ENCODE measurements at places on chromosomes 3 and 15. TPM values are rescaled to one million over a fixed set of nuclear protein-coding genes. Genes with fewer than 3 reads are reported as not detected.

- no peak for DNase-seq
Observed at GRCh38 chr3:101077361-101078011, 84.3 kb upstream of the ABI3BP start.

DNA sequence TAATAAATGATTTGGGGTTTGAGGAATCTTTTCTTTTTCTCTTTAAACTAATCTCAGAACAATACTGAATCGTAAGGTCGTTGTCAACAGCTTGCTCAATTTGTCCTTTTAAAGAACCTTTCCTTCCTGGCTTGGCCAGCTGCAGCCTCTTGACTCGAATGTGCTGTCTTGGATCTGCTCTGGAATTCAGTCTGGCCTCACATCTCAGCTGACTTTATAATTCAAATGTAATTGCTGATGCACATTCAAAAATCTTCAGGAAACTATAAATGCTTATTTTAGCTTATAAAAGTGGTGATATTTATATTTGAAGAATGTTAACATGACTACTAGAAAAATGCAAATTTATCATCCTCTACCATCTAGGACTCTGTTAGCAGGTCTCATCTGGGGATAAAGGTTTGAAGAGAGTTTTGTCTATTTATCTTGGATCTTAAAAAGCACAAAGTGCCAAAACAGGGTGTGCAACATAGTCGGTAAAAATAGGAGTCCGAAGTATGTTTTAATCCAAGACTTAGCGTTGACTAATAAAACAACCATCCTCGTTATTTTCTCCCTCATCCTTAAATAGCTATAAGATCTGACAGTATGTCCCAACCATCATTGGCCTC lies 1035.2 kb downstream of the MCTP2 start:
- DNase-seq, result peak; percentile 48

- DNase-seq, result no peak
Observed at GRCh38 chr3:136891934-136892855, 30.2 kb downstream of the NCK1 start.

DNA sequence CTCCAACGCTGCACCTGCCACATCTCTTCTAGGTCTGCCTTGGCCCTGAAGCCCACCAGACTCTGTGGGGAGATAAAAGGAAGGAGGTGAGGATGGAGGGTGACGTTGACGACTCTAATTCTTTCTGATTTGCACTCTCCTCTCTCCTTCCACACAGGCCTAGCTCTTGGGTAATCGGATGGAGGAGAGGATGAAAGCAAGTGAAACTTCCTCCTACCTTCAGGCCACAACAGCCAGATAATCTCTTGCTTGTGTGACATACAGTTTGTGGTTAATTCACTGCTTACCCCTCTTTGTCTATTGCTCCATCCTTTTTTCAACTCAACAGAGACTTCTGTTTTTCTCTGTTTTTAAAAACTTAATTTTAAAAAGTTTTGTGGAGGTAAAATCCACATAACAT lies 208.1 kb downstream of the SV2B start:
- DNase-seq, result no peak

DNA sequence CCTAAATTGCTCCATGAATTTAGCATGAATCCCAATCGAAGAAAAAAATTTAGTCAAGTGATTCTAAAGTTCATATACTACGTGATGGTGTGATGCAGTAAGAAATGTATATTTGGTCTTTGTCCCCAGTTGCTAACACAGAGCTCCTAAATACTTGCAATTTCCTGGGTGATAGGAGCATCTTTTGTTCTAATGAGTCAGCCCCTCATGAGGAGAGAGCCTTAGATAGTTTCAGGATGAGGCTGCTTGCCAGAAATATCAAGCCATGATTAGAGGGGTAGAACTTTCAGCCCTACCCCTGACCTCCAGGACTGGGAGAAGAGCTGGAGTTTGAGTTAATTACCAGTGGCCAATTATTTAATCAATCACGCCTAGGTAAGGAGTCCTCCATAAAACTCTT lies 170.2 kb downstream of the PDE8A start:
- no peak for DNase-seq

DNA sequence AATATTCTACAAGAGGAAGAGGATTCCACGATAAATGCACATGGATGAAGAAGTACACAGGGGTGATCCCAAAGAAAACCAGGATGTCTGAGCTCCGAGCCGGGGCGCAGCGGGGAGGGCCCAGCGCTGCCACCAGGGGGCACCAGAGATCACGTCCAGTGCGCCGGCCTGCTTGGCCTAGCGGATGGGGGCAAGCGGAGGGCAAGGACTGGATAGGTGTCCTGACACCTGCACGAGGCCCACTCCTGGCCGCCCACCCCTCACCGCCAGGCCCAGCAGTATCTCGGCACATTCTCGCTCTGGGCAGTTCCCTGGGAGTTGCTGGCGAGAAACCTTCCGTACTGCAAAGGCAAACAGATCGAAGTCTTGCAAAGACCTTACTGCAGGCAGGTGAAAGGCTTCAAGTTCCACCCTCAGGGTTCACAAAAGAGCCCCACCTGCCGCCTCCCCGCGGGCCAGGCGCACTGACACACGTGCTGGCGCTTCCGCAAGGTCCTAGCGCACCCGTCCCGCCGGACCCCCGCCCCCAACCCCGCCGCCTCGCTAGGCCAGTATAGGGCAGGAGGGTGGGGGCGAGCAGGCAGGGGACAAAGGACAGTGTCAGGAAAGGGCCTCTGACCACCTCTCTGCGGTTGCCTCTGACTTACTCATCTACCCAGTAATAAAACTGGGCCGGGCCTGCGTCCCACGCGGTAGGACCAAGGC lies 3.3 kb downstream of the ANKRD63 start:
- DNase-seq, result peak; percentile 80

GRCh38 chr3:155957412-155957880 lies 87.0 kb downstream of the GMPS start:
- no peak for DNase-seq

DNA sequence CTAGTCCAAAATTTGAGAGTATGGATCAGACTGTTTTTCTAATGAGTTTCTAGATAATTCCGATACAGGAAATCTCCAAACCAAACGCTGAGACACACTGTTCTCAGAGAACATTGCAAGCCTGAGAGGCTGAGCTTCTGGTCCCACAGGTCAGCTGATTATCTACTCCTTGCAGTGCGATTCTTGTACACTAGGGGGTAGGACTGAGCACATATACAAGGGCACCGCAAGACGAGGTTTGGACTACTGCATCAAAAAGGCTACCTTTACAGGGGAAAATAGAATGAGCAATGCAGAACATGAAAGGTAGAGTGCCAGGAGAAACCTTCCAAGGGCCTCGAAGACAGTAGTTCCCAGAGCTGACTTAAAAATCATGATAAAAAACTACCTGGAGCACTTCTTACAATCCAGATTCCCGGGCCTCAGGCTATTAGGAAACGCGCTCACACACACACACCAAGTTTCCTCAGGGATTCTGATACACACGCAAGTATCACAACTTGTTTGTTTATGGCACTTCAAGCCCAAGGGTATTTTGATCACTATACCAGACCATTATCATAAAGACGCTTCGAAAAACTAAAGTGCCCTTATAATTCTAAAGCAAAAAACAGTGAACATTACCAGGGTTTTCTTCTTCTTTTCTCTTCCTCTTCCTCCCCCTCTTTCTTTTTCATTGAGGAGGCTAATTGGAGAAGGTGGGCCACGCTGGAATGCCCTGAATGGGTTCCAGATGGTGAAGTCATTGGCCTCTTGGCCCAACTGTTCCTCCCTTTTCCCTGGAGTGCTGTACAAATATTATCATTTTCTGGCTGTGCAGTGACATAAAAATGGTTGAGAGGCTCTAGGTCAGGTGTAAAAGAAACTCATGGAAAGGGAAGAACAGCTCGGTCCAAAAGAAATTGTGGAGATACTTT lies 61.8 kb downstream of the SLC12A8 start:
- DNase-seq, result no peak

GRCh38 chr3:75396316-75396802 lies 267.8 kb upstream of the FRG2C start:
- no peak for DNase-seq

DNAJC19 gene
- 30.0 TPM for total RNA-seq

ATG3 gene
- total RNA-seq, result 43.6 TPM

TTC23 gene
- 43.1 TPM for total RNA-seq
